ENCODE measurements at places on chromosomes 2 and 18.

DNA sequence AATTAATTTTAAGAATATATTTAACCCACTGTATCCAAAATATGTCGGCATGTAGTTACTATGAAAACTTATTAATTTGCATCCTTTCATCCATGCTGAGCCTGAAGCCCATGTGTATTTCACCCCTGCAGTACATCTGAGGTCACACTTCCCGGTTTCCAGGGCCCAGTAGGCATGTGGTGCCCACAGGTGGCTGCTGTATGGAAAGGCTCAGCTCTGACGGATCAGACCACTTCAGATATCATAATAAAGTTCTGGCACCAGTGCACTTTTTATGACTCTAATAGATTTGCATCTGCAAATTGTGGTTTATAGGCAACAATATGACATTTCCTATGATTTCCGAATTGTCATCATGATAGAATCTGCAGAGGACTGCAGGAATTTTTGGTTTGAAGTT, 22.5 kb downstream of the SH3RF3 start:
- DNase-seq, result no peak

DNA sequence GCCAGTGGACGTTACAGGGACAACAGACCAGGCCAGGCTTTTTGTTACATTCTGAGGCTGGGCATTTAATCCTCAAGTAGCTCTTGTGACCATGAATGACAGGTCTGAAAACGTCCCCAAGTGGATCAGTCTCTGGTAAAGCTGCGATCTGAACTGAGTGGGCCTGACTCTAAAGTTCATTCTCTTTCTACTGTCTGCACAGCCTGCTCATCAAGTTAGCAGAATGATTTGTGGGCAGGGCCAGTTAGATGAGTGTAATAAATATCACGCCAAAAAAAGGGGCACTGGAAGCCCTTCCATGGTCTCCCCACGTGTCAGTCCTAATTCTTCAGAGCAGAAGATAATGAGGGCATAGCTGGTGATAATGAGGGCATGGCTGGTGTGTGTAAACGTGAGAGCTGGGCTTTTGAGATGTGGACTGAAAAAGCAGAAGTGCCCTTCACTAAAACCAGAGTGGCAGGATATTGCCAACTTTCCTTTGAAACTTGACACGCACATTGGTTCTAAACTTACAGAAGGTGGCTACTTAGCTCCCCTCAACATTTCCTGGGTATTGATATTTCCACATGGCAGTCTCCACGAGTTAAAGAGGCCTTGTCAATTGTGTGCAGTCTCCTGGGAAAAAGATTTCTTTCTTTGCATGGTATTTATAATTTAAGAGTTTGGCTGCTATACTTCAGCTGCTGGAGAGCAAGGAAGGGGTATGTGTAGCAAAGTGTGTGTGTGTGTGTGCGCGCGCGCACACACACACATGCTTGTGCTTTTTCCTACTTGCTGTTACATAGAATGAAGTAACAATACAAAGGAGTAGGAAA, 72.7 kb upstream of the LYPD6B start:
- DNase-seq, result no peak

DNA sequence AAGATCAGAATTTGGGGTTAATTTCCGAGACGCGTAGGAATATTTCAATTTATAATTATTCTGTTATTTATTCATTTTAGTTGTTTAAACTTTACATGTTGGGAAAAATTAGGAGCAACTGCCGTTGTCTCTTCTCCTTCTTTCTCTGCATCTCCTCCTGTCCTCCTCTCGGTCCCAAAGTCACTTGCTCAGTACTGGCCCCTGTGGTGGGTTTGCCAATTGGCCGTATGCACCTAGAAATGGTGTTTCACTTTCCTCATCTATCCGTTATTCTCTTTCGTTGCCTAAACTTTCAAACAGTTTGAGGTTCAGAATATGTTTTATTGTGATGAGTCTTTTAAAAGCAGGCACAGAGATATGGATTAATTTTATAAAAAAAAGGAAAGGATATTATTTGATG, 517.9 kb downstream of the PLCL1 start:
- no peak for DNase-seq

GRCh38 chr2:231918501-231919330, 7.5 kb downstream of the NPPC start:
- DNase-seq, result no peak

DNA sequence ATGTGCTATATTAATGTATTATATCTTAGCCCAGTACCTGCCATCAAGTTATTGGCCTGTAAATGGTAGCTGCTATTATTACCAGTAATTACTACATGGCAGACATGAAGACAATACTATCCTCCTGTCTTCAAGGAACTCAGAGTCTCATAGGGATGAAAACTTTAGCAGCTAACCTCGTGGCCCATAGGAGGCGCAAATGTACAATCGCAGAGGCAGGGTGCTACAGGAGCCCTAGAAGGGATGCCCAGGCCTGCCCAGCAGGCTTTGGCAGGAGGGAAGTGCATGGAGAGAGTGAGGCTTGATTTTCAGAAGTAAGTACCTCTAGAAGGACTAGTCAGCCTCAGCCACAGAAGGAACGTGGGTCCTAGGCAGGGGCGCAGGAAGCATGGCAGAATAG, 44.7 kb upstream of the KIDINS220 start:
- no peak for DNase-seq

DNA sequence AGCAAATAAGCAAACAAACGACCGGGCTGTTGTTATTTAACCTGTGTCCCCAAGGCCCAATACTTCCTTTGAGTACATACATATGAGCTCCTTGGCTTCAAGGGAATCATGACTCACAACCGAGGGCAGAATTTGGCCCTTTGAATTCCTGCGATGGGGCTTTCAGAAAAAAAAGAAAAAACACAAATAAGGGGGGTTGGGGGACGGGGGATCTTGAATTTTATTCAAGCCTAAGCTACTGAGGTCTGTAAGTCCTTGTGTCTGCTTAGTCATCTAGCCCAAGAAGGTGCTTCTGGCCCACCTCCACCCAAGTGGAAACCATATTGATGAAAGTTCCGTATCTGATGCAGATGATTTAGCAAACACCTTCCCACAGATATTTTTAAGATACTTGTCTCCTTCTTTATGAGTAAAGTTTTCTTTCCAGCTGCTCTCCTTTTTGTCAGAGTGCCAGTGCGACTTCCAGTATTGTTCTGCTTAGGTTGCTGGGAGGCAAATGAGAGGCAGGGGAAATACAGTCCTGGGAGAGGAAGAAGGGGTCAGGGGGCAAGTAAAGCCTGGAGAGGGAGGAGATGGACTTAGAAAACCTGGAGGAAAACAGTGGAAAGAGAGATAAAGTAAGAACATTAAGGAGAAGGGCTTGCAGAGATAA, 169.6 kb downstream of the ZEB2 start:
- no peak for DNase-seq

GRCh38 chr2:45965871-45966498, 314.5 kb downstream of the PRKCE start:
- no peak for DNase-seq

DNA sequence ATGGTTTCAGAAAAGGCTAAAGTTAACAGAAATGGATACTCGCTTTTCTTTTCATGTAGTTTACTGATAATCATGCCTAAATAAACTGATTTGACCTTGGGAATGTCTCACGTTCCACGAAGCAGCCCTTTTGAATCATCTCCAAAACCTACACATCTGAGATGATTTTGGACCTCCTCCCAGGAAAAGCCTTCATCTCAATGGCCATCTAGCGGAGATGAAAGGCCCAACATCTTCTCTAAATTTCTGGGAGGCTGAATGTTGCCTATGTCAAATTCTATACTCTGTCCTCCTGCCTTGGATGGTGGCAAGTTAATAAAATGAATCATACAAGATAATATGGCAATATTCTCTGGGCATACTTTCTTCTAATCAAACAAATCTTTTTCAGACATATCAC, 448.5 kb downstream of the ZEB2 start:
- DNase-seq, result no peak

DNA sequence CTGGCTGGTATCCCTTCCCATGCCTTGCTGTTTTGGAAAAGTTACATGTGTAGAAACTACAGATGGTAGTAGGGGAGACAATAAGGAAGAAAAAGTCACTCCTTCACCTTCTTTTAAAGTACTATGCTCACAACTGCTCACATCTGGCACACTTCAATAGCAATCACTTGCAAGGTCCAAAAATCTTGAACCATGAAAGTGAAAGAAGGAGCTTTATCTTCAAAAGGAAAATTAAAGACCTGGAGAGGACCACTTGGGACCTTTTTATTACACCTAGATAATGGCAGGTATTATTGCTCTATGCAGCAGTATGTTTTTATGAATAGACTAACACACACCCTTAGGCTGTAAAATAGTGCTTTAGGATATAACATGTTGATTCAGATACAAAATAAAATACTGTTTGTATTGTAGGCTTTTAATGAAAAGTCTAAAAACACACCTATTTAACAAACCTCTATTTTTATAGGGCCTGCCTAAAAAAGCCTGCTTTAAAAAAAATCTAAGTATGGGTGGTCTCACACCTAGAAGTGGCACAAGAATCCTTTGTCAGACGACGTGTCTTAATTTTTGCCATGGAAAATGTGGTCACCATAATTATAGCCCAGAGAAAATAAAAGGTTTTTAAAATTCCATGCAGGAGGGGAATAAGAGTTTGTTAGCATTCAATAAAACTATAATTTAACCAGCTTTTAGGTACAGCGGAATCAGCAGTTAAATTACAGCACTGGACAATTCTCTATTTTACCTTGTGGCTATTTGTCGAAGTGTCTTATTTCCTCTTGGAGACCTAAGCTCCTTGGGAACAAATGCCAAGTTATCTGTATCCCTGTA, 124.0 kb downstream of the BCL2 start:
- no peak for DNase-seq

GRCh38 chr2:98777710-98778109, 46.8 kb upstream of the MGAT4A start:
- no peak for DNase-seq

GRCh38 chr2:144708626-144709025, 188.7 kb upstream of the ZEB2 start:
- no peak for DNase-seq

- DNase-seq, result no peak
Measured at GRCh38 chr18:28043631-28044030, 133.3 kb downstream of the CDH2 start.

- DNase-seq, result no peak
Measured at GRCh38 chr2:160434254-160434948, 59.2 kb downstream of the RBMS1 start.

GRCh38 chr2:202425036-202425435, 48.9 kb downstream of the BMPR2 start:
- DNase-seq, result no peak

DNA sequence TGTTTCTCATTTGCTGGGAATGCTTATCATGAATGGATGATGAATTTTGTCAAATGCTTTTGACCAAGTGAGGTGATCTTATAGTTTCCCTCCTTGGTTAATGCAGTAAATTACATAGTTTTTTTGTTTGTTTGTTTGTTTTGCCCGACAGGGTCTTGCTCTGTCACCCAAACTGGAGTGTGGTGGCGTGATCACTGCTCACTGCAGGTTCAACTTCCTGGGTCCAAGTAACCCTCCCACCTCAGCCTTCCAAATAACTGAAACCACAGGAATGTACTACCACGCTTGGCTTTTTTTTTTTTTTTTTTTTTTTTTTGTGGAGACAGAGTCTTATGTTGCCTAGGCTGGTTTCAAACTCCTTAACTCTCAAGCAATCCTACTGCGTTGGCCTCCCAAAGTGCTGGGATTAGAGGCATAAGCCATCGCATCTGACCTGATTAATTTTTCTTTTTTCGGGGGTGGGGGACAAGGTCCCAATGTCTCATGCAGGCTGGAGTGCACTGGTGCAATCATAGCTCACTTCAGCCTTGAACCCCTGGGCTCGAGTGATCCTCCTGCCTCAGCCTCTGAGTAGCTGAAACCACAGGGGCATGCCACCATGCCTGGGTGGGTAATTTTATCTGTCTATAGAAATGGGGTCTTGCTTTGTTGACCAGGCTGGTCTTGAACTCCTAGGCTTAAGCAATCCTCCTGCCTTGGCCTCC, 48.6 kb downstream of the SMAD2 start:
- no peak for DNase-seq

DNA sequence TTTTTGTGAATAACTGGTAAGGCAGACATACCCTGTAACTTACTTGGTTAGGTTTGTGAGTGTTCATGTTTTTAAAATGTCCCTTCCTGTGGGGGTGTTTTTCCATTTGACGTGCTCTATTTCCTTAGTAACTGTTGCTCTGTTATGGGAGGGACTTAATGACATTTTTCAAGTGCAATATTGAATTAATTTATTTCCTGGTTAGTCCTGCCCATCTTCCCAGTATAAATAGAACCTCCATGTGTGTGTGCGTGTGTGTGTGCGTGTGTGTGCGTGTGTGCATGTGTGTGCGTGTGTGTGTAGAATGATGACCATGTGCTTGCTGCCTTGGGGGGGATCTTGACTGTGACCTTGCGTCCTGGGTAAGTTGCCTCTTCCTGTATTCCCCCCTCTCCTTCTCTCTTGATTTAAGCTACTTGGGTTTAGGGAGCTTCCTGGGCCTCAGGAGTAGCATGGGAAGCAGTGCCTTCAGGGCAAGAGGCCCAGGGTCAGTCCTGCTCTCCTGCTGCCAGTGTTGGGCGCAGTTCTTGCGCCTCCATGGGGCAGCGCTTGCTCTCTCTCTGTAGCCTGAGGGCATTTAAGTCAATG, 163.9 kb downstream of the LDLRAD4 start:
- no peak for DNase-seq

DNA sequence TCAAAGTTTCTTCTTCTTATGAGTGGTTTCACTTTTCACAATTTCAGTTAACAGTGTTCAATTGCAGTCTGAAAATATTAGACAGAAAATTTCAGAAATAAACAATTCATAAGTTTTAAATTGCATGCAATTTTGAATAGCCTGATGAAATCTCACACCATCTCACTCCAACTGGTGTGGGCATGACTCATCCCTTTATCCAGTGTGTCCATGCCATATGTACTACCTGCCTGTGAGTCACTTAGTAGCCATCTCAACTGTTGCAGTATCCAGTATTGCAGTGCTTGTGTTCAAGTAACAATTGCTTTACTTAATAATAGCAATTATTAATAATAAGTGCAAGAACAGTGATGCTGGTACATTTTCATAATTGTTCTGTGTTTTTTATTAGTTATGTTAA, 1202.5 kb downstream of the DSC3 start:
- no peak for DNase-seq

DNA sequence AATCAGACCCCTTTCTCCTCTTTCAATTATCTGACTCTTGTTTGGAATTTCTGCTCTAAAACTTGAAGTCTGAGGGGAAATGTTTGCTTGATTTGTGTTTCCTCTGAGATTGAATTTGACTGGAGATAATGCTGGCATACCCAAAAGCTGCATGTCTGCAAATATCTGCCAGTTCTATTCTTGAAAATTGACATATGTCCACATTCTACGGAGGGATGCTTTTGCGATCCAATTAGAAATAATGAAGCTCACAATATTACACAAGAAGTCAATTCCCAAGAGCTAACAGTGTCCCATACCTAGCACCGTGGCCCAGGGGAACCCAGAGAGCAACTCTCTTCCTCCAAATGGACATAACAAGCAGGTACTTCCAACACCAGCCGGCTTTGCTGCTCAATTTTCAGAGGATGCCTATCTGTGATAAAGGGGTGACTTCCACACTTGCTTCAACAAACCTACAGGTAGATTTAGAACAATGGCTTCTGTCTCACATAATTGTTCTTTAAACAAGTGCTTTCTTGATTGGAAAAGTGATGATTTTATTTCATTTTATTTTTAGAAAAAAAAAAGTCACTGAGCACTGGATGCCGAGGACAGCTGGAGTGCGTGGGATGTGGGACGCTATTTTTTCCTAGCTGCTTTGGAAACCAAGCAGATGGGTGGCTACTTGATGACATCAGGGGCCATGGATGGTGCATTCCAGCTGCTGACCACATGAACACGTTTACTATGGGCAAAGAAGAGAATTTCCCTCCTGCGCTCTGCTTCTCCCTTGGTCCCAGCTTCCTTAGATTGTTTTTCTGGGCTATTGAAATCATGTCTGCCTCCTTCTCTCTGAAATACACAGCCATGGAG, 488.9 kb downstream of the RNF144A start:
- DNase-seq, result no peak

GRCh38 chr18:55236150-55236931, 277.1 kb upstream of the CCDC68 start:
- no peak for DNase-seq

Measured in D721Med (cell line).